AG04449 (cell line): ENCODE measurements at places on chromosomes 5 and 9.

DNA sequence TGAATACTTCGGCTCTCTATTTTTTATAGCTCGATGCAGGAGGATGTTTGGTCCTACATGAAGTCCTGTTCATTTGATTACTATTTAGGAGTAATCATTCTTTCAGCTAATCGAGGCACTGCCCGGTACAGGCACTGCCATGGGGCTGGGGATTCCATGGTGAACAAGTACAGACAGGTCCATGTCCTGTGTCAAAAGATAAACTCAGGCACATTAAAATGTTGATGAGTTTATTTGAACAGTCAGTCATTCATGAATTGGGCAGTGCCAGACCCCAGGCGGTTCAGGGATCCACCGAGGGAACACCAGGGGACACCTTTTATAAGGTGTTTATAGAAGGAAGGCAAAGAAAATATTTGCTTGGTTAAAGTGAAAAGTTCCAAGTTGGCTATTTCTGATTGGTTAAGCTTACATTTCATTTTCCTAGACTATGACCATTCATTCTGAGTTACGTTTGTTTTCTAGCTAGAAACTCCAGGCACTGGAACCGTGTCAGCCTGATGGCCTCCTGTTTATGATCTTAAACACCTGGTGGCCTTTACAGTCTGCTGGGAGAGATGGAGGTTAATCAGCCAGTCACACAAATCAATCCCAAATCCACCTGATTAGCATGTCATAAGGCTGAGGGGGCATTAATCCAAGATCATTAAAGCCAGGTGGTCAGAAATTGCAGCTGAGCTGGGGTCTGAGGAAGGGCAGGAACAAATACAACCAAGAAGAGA is 47.0 kb upstream of the TDRD7 start:
- DNase-seq = no peak

DNA sequence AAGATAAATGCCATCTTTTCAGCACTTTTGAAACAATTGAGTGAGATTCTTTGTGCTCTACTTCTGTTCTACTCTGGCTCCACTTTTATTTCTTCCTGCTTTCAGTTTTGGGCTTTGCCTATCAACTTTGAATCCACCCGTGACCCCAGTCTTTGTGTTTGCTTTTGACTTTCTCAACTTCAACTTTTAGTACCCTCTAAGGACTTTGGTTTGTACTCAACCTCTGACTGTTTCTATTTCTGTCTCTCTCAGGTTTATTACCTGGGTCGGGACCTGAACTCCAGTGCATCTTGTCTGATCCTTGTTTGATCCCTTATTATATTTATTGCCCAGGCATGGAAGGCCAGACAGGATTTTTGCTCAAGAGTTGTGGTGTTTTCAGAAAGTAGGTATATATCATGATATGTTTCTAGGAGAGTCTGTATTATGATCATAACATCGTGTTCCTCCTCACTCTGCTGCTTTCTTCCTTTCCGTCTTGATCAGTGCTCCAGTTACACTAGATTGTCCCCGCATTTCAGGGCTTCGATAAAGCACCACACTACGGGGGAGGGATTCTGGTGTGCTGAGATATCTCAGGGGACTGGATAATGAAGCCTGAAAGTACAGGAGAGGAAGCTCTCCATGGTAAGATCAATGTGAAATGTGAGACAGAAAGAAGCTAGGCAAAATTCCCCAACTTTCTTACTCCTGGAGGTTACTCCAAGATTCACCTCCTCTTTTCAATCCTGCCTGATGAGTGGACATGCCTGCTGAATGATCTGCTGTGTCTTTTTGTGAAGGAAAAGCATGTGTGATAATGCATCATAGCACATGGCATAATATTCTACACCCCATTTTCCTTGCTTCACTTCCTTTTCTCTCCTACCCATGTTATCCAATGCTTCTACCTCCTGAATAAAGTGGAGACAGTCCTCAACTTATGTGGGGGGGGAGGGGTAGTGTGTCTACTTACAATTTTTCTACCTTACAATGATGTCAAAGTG is 155.5 kb upstream of the GRIN3A start:
- no peak for DNase-seq

GRCh38 chr5:50300878-50301277 is 140.2 kb downstream of the EMB start:
- DNase-seq = no peak

DNA sequence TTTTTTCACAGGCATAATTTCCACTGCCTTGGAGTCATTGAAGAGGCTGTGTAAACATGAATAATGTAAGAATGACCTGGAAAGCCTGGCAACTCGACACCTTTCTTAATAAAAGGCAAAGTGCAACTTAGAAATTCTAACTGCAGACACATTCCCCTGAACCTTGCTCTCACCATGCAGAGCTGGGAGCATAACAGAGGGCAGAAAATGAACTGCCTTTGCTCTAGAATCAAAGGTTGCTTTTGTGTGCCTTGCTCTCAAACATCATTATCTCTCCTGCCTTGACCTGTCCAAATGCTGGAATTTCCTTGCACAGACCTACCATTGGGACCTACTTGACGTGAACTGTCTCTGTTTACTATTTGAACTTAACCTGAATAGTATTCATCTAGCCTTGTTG is 462.0 kb upstream of the ZNF462 start:
- no peak for DNase-seq

DNA sequence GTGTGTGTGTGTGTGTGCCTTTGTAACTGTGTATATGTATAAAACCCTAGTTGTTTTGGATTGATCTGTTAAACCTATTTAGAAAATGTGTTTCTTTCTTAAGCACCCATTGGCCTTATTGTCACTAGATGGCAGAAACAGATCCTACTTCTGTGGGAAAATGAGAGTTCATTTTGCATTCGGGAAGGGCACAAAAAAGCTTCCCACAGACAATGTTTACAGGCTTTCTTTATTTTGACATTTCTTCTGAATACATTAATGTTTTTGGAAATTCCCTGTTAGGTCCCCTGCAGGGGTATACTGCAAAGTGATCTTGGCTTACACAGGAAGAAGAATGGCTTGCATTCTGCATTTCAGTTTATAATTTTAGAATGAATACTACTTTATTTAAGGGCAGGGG is 481.8 kb upstream of the ARRDC3 start:
- DNase-seq = no peak

DNA sequence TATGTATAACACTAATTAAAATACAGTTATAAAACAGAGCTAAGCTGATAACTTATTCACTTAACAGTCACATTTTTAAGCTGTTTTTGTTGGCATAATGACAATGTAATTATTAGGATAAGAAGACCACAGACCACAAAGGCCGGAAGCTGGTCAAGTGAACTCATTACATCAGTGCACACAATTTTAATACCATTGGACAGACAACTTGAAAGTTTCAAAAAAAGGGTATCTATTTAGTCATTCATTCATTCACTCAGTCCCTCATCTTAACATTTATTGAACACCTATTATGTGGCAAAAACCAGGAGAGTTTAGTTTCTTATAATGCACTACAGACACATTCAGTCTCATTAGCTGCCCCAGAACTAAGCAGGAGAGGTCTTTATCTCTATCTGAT is 11.6 kb downstream of the ERP44 start:
- no peak for DNase-seq

- no peak for DNase-seq
Observed at GRCh38 chr5:151275803-151276202, 22.8 kb downstream of the GM2A start.

- DNase-seq = no peak
Observed at GRCh38 chr9:95509851-95510708, 6.7 kb downstream of the PTCH1 start.

- no peak for DNase-seq
Observed at GRCh38 chr5:38757451-38758245, 88.2 kb upstream of the OSMR start.

DNA sequence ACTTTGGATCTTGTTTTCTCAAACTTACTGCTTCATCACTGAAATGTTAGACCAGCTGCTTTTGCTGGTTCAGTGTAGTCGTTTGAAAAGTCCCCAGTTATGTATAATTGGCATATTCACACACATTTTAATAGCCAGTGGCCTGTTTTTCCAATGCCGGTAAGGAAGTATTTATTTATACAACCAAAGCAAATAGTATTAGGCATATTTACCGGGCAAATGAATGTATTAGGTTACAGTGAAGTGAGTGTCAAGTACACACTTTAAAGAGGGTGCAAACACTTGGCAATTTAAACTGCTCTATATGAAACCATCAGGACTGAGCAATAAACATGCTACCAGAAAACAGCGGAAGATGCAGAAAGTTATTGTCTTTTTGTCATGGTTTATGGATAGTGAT is 242.9 kb downstream of the MCTP1 start:
- DNase-seq = no peak

DNA sequence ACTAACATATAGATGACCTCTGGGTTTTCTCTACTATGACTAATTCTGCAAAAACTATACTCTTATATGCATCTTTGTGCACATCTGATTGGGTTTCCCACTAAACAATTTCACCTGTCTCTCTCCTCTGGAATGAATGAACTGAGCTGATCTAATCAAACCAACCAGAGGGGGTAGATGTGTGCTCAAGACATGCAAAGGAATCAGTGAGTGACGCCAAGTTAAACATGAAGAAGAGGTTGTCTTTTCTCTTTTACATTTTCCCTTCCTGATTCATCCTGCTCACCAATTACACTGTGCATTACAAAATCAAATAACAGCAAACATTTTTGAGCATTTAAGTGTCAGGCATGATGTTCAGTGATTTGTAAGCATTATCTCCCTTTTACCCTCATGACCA is 29.6 kb upstream of the GRXCR2 start:
- peak; percentile 46 for DNase-seq

GRCh38 chr5:53416144-53416738 is 64.2 kb upstream of the FST start:
- DNase-seq = no peak

DNA sequence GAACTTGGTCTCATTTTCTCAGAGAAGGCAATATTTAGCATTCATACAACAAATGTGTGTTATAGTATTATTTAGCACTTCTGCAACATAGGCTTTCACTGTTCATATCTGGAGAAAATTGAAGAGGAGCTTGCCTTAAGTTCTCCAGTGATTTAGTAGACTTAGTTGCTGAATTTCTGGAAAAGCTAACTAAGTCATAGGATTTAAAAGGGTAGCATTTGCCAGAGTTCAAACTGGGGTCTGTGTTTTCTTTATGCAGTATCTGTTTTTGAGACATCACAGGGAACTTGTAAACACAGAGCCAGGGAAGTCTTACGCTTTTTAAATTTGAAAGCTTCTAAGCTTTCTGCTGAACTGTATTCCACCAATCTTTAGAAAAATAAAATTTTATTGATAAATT is 8.7 kb upstream of the PCSK5 start:
- no peak for DNase-seq

- DNase-seq = no peak
Observed at GRCh38 chr9:73537561-73537960, 385.9 kb downstream of the ANXA1 start.

- DNase-seq = no peak
Observed at GRCh38 chr5:101012880-101013279, 109.8 kb upstream of the ST8SIA4 start.

- DNase-seq = no peak
Observed at GRCh38 chr5:140509898-140510297, 37.6 kb upstream of the EIF4EBP3 start.

DNA sequence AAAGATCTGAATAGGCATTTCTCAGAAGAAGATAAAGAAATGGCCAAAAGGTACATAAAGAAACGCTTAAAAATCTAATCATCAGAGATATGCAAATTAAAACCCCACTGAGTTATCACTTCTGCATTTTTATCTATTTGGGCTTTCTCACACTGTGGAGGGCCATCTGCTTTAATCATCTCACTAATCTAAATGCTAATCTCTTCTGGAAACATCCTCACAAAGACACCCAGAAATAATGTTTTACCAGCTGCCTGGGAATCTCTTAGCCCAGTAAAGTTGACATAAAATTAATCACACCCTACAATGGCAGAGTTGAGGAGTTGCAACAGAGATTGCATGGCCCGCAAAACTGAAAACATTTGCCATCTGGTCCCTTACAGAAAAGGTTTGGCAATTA is 407.9 kb upstream of the CYLC2 start:
- DNase-seq = no peak

DNA sequence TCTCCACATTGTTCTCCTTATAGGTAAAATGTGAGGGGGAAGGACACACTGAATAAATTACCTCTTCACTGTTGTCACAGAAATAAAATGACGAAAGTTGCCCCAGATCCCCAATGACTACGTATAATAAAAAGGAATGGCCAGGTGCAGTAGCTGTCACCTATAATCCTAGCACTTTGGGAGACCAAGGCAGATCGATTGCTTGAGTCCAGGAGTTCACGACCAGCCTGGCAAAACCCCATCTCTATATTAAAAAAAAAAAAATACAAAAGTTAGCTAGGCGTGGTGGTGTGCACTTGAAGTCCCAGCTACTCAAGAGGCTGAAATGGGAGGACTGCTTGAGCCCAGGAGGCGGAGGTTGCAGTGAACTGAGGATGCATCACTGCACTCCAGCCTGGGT is 82.2 kb upstream of the APC start:
- DNase-seq = no peak

- DNase-seq = no peak
Observed at GRCh38 chr5:176778921-176779465, 31.4 kb upstream of the UNC5A start.

- DNase-seq = no peak
Observed at GRCh38 chr9:87267251-87268070, 230.2 kb upstream of the DAPK1 start.
